SJCRH30 (cell line): ENCODE measurements at places on chromosomes 16 and 17. TPM values are rescaled to one million over a fixed set of nuclear protein-coding genes. Genes with fewer than 3 reads are reported as not detected.

The MSRB1 gene
- 16.0 and 18.7 TPM in 2 replicates for total RNA-seq

The CRHR1 gene
- not detected in 2 replicates for total RNA-seq

The ZPBP2 gene
- total RNA-seq = not detected in 2 replicates

DNA sequence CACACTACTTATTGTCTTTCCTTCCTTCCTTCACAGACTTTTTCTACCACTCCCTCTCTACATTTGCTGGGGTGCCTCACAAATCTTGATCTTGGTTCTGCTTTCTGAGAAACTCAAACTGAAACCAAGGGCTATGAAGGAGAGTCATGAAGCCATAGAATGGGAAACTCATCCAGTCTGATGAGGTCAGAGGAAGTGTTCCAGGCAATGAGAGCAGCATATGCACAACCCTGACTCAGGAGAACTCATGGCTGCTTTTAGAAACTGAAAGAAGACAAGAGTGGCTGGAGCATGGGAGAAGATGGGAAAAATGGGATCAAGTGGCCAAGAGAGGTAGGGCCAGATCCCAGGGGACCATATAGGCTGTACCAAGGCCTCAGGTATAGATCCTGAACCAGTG lies 130.0 kb upstream of the TOX3 start:
- H3K27me3 ChIP-seq = no peaks in the 10 kb centered on the region
- no peaks in the 10 kb centered on the region for H3K4me1 ChIP-seq
- no peak overlapping the region for H3K4me3 ChIP-seq
- H3K36me3 ChIP-seq = no peaks in the 10 kb centered on the region

DNA sequence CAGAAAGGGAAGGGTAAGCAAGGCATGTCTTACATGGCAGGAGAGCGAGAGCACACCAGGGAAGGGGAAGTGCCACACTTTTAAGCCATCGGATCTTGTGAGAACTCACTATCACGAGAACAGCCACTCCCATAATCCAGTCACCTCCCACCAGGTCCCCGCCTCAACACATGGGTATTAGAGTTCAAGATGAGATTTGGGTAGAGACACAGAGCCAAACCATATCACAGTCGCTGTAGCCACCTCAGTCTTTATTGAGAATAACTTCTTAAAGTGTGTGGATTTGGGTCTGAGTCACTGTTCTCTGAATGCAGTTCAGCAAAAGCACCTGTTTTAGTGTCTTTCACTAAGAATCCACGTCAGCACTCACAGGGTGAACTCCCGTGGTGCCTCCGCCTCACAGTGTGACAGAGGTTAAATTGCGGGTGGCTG lies 195.2 kb upstream of the CHMP6 start:
- H3K36me3 ChIP-seq = peaks cover 2% of the 10 kb centered on the region; the same call in 1 of the 2 replicates
- no peak overlapping the region for H3K4me3 ChIP-seq
- no peak for DNase-seq
- no peak overlapping the region for H3K27ac ChIP-seq

- H3K27me3 ChIP-seq = no peaks in the 10 kb centered on the region
- no peak for DNase-seq
- no peak overlapping the region for H3K27ac ChIP-seq
- no peaks in the 10 kb centered on the region for H3K4me1 ChIP-seq
- H3K36me3 ChIP-seq = no peaks in the 10 kb centered on the region
Observed at GRCh38 chr16:1474082-1474795, 589 bp downstream of the CLCN7 start.

- no peak for DNase-seq
- H3K4me1 ChIP-seq = no peaks in the 10 kb centered on the region
- H3K4me3 ChIP-seq = peak overlapping the region; percentile 66
- no peaks in the 10 kb centered on the region for H3K36me3 ChIP-seq
- H3K27ac ChIP-seq = no peak overlapping the region; the same call in 1 of the 2 replicates
- H3K27me3 ChIP-seq = no peaks in the 10 kb centered on the region
Observed at GRCh38 chr16:29962344-29962994, 590 bp downstream of the TMEM219 start.

GRCh38 chr17:45334231-45334630 lies 17.4 kb upstream of the MAP3K14 start:
- H3K4me1 ChIP-seq = no peaks in the 10 kb centered on the region
- DNase-seq = no peak
- H3K27me3 ChIP-seq = no peaks in the 10 kb centered on the region; the same call in 1 of the 2 replicates
- H3K36me3 ChIP-seq = no peaks in the 10 kb centered on the region

- no peaks in the 10 kb centered on the region for H3K27me3 ChIP-seq
- DNase-seq = no peak
- H3K27ac ChIP-seq = no peak overlapping the region
- H3K4me3 ChIP-seq = no peak overlapping the region
Observed at GRCh38 chr16:49530427-49530970, 156.9 kb downstream of the C16orf78 start.

- no peaks in the 10 kb centered on the region for H3K36me3 ChIP-seq
- H3K4me3 ChIP-seq = no peak overlapping the region
- no peaks in the 10 kb centered on the region for H3K4me1 ChIP-seq
- no peak for DNase-seq
- H3K27me3 ChIP-seq = no peaks in the 10 kb centered on the region
Observed at GRCh38 chr17:65388911-65389310, 172.5 kb downstream of the AXIN2 start.

- H3K4me1 ChIP-seq = peaks cover 7% of the 10 kb centered on the region
- peaks cover 27% of the 10 kb centered on the region for H3K36me3 ChIP-seq
- no peak overlapping the region for H3K27ac ChIP-seq
- DNase-seq = no peak
- H3K4me3 ChIP-seq = no peak overlapping the region
Observed at GRCh38 chr16:4852221-4852872, 5.1 kb downstream of the UBN1 start.

- H3K4me3 ChIP-seq = peak overlapping the region; percentile 53
- DNase-seq = peak; percentile 76
- peak overlapping the region; percentile 4; the same call in 1 of the 2 replicates for H3K27ac ChIP-seq
- H3K4me1 ChIP-seq = peaks cover 10% of the 10 kb centered on the region; the same call in 1 of the 2 replicates
- H3K36me3 ChIP-seq = no peaks in the 10 kb centered on the region
- H3K27me3 ChIP-seq = no peaks in the 10 kb centered on the region
Observed at GRCh38 chr17:13337864-13338371, 263.8 kb downstream of the HS3ST3A1 start.

GRCh38 chr17:17811381-17812210 lies 25.2 kb downstream of the SREBF1 start:
- H3K27ac ChIP-seq = no peak overlapping the region
- peaks cover 28% of the 10 kb centered on the region for H3K4me1 ChIP-seq
- H3K36me3 ChIP-seq = peaks cover 32% of the 10 kb centered on the region
- no peaks in the 10 kb centered on the region for H3K27me3 ChIP-seq
- no peak overlapping the region for H3K4me3 ChIP-seq
